NCI-H69 (cell line): ENCODE measurements at places on chromosomes 3 and 15.

DNA sequence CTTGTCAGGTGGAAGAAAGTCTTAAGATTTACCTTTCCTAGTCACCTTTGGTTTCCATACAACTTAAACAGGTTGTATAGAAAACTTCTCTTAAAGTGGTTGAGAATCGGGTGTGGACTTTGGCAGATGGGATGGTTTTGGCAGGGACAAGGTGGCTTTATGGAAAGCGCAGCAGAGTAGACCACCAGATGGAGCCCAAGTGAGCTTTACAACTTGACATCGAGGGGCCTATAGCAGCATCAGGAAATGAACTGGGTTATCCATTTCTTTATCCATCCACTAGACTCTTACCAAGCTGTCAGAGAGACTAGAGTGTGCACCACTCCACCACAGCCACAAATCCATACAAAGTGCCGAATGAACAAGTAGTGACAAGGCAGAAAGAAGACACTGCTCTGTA lies 85.3 kb upstream of the MBNL1 start:
- DNase-seq = peak; percentile 33

DNA sequence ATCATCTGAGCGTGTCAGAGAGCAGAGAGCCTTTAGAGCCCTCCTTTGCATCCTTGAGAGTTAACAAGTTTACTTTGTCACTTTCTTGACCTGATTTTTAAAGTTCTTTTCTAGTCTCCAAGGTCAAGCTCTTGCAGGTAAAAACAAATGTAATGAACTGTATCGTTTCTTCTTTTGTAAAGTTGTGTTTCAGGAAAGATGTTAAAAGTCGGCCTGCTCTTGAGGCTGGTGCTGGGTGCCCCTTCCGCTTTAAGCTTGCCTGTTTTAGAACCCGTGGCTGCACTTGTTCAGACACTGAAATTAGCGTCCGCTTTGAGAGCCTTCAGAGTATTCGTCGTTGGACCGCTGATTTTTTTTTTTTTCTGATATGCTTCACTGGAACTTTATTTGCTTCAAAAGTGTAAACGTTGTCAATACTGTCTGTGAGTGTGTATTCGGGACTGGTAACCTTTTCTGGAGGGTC lies 52.6 kb upstream of the ULK4 start:
- DNase-seq = peak; percentile 54

- DNase-seq = peak; percentile 3
Measured at GRCh38 chr3:35383719-35384555, 255.4 kb upstream of the ARPP21 start.

- no peak for DNase-seq
Measured at GRCh38 chr3:152760024-152760563, 74.8 kb upstream of the P2RY1 start.

DNA sequence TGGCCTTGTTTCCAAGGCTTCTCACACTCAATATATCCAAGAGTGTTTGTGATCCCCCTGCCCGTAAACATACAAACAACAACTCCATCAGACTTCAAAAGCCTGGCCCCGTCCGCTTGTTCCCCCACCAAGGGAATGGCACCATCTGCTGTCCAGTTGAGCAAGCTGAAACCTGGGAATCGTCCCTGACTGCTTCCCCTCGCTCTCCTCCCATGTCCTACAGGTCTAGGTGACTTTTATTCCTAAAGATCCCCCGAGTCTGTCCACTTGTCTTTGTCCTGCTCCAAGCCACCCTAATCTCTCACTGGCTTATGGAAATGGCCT lies 27.9 kb upstream of the FAM174B start:
- DNase-seq = peak; percentile 42

DNA sequence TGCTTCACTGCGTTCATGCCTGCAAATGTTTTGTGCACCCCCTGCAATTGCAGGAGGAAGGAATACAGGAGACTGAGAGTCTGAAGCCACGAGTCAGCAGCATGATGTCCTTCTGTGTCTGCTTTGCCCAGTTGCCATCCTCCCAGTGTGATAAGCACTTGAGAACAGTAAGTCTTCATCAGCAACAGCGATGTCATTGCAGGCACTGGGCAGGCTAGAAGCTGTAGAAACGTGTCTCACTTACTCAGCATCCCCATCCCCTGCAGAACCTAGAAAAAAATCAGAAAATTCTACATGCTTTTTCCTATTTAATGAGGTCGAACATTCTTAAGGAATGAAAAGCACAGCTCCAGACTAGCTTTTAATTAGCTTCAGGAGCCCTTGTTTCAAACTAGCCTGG lies 156.5 kb upstream of the LPP start:
- no peak for DNase-seq

DNA sequence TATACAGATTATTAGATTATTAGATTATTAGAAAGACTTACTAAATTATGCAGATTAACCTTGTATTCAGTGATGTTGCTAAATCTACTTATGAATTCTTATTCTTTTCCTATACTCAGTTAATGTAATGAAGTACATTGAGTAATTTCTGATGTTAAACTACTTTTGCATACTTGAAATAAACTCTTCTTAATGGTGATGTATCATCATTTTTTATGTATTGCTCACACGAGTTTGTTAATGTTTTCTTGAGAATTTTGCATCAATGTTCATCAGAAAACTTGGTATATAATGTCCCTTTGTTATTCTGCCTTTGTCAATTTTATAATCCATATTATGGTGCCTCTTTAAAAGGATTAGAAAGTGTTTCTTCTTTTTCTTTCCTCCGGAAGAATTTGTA lies 163.2 kb upstream of the COL8A1 start:
- no peak for DNase-seq

- DNase-seq = no peak
Measured at GRCh38 chr15:36370051-36370730, 209.2 kb upstream of the CDIN1 start.

DNA sequence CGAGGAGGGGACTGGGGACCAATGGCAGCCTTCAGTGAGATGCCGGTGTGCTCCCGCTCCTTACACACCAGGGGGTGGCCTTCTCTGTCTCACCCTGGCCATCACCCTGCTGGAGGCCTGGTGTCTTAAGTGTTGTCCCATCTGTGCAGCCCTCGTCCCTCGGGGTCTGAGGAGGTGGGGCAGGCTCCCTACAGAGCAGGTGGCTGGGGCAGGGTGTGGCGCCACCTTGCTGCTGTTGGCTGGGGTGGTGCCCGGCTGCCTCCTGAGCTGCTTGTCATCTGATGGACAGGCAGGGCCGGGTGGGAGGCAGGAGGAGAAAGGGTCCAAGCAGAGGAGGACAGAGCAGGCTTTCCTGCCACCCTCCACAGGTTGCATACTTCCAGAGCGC lies 25.9 kb downstream of the PTPN23 start:
- DNase-seq = peak; percentile 4

- DNase-seq = no peak
Measured at GRCh38 chr3:34367521-34367920, 569.1 kb downstream of the PDCD6IP start.

- no peak for DNase-seq
Measured at GRCh38 chr3:138119423-138119766, 4.0 kb upstream of the DZIP1L start.

- DNase-seq = no peak
Measured at GRCh38 chr15:22263738-22264137, 183.4 kb downstream of the OR4M2 start.

DNA sequence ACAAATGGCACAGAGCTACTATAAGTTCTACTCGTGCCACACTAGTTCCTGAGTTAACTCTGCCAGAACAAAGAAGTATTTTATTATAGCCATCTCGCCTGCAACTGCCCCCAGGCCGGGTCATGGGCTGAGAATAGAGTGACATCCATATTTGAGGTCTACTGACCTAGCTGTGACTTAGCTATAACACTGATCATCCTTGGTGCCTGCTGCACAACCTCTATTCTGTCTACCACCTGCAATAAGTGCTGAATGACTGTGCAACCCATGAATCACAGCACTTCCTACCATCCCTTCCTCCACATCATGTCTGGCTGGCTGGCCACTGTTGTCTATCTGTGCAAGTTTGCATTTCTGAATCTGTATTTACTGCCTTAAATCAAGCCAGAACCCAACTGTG lies 506.5 kb upstream of the TBL1XR1 start:
- no peak for DNase-seq

GRCh38 chr3:172046268-172046915 lies 7.0 kb downstream of the FNDC3B start:
- DNase-seq = no peak

DNA sequence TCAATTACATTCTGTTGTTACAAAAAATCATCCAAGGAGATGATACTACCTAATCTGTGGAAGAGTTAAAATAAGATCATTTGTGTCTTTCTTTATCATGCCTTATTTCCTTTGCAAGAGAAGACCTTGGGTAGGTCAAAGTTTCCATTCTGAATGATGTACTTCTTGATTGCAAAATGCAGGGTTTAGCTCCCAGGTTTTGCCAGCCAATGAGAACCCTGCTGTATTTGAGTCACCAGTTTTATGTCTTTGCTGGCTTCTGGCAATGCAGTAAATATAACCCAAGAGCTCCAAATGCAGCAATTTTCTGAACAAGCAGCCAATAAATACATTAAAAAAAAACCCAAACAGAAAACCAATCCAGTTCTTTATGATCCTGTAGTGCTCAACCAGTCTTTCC lies 204.9 kb downstream of the CADPS start:
- DNase-seq = no peak

DNA sequence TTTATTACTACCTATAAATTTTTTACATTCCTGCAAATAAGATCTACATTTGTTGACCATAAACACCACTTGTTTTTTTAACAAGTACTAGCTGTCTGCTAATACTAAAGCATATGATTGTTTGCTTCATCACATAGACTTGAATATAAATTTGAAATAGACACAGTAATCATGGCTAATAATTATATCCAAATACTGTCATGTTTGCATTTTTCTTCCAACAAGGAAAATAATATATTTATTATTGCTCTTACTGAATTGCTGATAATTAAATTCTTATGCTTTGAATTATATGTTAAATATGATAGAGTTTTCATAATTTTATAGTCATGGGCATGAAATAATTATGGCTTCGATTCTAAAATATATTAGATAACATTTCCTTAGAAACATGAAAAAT lies 40.5 kb downstream of the HDC start:
- no peak for DNase-seq

GRCh38 chr3:133578548-133579191 lies 5.2 kb downstream of the CDV3 start:
- DNase-seq = no peak

GRCh38 chr3:60383345-60383744 lies 867.9 kb downstream of the FHIT start:
- peak; percentile 49 for DNase-seq

- DNase-seq = no peak
Measured at GRCh38 chr3:23068016-23068728, 135.0 kb upstream of the UBE2E2 start.

DNA sequence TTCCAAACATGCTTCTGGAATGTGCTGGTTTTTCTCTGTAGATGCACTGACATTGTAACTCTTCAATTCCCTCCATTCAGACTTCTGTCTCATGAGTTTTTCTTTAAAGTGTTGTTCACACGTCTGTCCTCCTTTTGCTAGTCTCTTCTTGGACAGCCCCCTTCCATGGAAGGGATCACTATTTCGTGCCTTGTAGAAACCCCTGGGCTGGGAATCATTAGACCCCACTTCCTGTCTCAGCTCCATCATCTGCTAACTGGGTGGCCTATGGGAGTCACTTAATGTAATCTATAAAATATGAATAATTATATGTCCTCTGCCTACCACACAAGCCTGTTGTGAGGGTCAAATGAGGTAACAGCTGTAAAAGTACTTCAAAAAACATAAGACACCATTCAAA lies 110.6 kb downstream of the THSD4 start:
- no peak for DNase-seq

- peak; percentile 62 for DNase-seq
Measured at GRCh38 chr3:48952510-48953118, 34.0 kb downstream of the ARIH2 start.

- no peak for DNase-seq
Measured at GRCh38 chr3:14719006-14719405, 44.1 kb downstream of the C3orf20 start.

GRCh38 chr3:28564211-28564610 lies 215.6 kb upstream of the AZI2 start:
- DNase-seq = no peak

DNA sequence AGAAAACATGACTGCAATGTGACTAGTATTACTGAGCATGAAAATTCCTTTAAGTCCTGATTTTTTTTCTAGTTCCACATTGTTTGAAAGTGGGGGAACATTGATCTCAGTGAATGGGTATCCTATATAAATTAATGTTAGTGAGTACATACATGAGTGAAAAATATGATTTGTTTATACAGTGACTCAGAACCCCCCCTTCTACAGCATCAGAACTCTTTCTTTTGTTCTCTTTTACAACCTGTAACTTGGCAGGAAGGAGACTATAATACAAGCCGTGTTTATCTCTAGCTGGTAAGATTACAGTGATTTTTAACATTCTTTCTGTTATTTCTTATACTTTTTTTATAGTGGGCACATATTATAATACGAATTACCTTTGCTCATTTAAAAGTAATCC lies 384.7 kb downstream of the PDCD6IP start:
- DNase-seq = peak; percentile 69

- no peak for DNase-seq
Measured at GRCh38 chr15:45130291-45131000, 652 bp downstream of the DUOX1 start.

GRCh38 chr3:171160325-171160724 lies 133.8 kb upstream of the SLC2A2 start:
- no peak for DNase-seq

GRCh38 chr15:79018960-79019359 lies 71.6 kb downstream of the RASGRF1 start:
- no peak for DNase-seq

GRCh38 chr3:43399034-43399433 lies 112.7 kb downstream of the SNRK start:
- no peak for DNase-seq

- no peak for DNase-seq
Measured at GRCh38 chr3:185361920-185362319, 1.0 kb upstream of the MAP3K13 start.

DNA sequence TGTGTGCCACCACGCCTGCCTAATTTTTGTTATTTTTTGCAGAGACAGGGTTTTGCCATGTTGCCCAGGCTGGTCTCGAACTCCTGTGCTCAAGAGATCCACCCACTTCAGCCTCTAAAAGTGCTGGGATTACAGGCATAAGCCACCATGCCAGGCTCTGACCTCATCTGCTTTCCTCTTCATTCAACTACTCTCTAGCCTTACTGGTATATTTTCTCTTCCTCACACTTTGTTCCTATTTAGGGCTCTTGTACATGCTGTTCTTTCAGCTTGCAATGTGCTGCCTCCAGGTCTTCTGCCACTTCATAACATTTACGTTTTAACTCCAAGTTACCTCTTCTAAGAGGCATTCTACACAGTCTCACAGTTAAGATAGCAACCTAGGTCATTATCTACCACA lies 34.9 kb downstream of the PIK3CB start:
- no peak for DNase-seq

- DNase-seq = no peak
Measured at GRCh38 chr15:87403973-87404372, 852.6 kb downstream of the NTRK3 start.

- no peak for DNase-seq
Measured at GRCh38 chr3:36219398-36219797, 160.9 kb upstream of the STAC start.
